ENCODE measurements at places on chromosomes 3 and 15.

DNA sequence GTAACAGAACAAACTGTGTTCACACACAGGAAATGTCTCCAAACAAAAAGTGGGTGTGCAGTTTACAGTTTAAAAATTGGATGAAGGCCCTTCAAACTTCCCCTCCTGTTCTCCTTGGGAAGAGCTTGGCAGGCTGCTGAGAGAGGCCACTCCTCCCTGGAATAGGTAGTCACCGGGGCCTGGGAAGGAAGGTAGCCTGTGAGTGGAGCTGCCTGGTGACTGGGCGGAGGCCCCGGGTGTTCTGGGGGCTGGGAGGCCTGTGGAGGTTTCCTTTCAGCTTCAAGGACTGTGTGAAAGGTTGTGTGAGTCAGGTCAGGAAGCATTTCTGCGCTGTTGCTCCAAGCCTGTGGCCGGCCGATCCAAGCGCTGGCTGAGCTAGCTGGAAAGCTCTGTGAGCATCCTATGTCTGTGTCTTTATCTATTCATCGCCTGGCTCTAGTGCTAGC, 14.1 kb downstream of the SLCO3A1 start:
- no peak for DNase-seq

DNA sequence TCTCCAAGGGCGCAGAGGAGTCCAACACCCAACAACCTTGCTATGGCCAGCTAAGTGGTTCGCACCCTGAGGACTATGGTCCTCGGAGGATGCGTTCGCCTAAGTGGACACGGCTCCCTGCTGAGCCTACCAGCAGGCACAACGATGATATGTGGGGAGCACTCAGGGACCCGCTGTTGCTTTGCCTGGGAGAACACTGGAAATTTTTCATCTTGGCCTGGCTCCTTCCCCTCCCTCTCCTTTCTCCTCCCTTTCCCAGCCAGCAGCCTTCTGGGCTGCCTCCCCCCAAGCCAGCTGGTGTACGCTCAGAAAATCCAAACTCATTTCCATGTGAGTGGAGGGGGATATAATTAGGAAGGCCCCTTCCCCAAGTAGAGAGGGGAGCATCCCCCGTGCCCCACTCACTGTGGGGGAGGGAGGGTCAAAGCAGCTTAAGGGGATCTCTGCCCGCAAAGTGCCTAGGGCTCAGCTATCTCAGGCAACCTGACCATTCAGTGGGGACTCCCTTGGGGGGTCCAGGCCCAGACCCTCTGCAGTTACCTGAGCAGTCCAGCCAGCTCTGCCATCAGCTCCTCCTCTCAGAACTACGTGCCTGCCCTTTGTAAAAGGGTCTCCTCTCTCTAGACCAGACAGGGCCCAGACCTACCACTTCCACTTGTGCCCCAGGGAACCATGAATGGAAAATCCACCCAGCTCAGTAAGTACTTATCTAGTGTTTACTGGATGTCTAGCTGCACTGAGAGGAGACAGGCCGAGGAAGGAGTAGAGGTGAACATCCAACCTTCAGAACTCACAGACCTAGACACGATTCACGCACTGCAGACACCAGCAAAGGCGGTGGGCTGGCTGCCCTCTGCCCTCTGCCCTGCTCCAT, 742 bp upstream of the SEMA7A start:
- DNase-seq: no peak

GRCh38 chr3:46408853-46409252, 1.8 kb downstream of the CCRL2 start:
- DNase-seq: no peak

- DNase-seq: no peak
Measured at GRCh38 chr3:132417695-132418411, 551 bp downstream of the DNAJC13 start.

DNA sequence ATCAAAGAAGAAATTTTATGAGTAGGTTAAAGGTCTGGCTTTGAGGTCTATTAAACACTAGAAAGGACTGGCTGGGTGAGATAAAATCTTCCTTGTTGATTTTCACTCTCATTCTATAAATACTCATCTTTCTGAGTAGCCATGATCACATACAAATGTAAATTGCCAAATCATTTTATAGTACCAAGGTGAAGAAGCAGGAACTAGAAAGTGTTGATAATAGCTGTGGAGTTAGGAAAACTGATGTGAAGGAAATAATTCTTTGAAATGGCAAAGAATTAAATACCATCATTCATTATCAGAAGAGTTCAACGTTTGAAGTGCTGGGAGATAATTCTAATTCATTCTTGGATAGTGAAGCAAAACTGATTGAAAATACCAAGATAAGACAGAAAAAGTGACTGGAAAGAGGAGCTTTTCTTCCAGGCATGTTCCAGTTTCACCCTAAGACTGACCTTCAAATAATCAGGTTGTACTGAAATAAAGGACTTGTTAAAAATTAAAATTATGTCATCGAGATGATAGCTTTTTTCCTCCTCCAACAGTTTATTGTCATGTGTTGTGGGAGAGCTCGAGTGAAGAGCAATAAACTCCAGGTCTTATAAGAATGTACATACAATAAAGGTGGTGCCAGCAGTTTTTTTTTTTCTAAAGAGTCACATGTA, 17.4 kb downstream of the THBS1 start:
- no peak for DNase-seq

DNA sequence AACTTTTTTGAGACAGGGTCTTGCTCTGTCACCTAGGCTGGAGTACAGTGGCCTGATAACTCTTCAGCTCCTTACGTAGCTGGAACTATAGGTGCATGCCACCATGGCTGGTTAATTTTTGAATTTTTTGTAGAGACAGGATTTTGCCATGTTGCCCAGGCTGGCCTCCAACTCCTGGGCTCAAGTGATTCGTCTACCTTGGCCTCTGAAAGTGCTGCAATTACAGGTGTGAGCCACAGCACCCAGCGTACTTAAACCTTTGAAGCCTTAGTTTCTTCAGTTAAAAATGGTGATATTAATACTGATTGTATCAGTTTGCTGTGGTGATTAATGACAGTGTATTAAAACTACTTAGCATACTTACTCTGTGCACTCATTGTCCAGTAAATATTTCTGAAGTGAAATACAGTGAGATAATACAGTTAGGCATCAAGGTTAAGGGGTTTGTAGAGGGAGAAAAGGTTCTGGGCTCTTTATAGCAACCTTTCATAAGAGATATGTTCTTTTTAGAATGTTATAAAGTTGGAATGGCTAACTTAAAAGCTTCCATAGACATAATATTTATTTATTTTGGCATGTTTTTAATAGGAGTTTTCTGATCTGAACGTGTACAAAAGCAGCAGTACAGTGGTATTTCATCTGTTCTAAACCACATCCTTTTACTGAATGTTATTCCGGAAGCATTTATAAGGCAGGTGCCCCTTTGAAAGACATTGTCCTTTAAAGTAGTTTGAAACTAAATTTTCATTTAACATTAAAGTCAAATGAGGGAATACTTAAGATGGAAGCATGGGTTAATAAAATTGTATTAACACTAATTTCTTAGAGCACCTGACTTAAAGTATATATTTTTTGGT, 23.6 kb downstream of the NCK1 start:
- no peak for DNase-seq

GRCh38 chr15:66251065-66251789, 2.3 kb downstream of the MEGF11 start:
- DNase-seq: no peak

GRCh38 chr3:58459160-58459559, 25.5 kb upstream of the PDHB start:
- no peak for DNase-seq

DNA sequence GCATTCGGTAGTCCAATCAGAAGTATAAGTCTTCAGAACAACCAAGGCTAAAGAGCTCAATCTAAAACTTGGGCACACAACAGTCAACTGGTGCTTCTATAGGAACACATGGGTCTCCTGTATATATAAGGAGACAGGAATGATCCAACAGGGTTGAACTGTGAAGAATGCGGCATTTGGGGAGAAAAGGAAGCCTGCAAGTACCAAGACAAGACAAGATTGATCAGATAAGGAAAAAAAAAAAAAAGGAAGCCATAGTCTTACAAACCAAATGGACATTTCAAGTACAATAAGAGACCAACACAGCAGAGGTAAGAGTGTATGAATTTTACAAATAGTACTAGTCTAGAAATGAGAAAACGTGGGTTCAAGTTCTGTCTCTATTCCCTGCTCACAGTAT, 6.5 kb downstream of the CPEB1 start:
- no peak for DNase-seq

DNA sequence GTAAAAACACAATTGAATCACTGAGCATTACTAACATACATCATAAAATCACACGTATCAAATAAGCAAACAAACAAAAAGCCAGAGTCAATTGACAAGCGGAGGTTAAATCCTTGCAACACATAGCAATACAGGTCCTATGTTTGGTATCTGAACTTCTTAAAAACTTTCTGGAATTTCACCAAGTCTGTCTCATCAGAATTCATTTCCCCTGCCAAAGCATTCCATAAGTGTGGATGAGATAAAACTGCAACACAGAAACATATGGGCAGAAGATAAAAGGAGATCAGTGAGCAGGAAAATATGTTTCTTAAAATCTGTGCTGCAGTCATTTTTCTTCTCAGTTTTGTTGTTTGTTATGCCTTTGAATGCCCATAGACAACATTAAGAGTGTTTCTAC, 1155.5 kb downstream of the TBL1XR1 start:
- no peak for DNase-seq

- DNase-seq: no peak
Measured at GRCh38 chr3:24462737-24463136, 31.9 kb downstream of the THRB start.

GRCh38 chr3:160874736-160875135, 118.7 kb downstream of the PPM1L start:
- no peak for DNase-seq

GRCh38 chr15:31554261-31554660, 227.6 kb downstream of the KLF13 start:
- no peak for DNase-seq

- no peak for DNase-seq
Measured at GRCh38 chr15:37204692-37205091, 104.3 kb upstream of the MEIS2 start.

- no peak for DNase-seq
Measured at GRCh38 chr3:154304936-154305335, 19.4 kb downstream of the DHX36 start.

- no peak for DNase-seq
Measured at GRCh38 chr3:55128225-55128823, 200.5 kb upstream of the LRTM1 start.
